T-cell (primary cell): ENCODE measurements at places on chromosomes 7 and 10. TPM values are rescaled to one million over a fixed set of nuclear protein-coding genes. Genes with fewer than 3 reads are reported as not detected.

DNA sequence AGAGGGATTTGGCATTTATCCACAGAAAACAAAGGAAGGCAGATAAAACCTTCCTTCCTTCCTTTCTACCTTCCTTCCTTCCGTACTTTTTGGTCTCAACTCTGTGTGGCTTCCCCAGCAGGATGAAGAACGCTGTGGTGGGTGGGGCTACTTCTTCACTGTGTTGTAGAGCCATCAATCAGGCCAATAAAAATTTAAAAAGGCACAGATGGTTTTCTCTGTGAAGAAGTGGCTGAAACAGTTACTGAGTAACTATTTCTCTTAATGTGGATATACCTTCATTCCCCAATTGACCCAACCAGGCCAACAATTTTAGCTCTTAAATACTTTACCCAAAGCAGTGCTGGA is 75.8 kb downstream of the ZNF92 start:
- no peak for DNase-seq

- no peak for DNase-seq
Measured at GRCh38 chr7:133165529-133165928, 83.6 kb upstream of the CHCHD3 start.

The SPAM1 gene
- not detected for total RNA-seq

The CNTNAP2 gene
- 0.72 TPM for total RNA-seq
